ENCODE measurements at places on chromosomes 6 and 20.

GRCh38 chr20:46523108-46523507 is 9.7 kb upstream of the ZNF334 start:
- no peak for DNase-seq

DNA sequence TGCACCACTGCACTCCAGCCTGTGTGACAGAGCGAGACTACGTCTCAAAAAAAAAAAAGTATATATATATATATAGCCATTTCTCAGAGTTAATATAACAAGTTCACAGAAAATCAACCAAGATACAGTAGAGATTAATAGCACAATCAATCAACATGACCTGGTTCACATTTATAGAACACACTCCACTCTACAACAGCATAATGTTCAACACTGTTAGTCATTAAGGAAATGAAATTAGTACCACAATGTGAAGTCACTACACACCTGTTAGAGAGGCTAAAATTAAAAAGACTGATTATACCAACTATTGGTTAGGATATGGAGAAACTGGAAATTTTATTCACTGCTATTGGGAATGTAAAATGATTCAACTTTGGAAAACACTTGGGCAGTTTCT is 387.7 kb downstream of the QKI start:
- DNase-seq: no peak

DNA sequence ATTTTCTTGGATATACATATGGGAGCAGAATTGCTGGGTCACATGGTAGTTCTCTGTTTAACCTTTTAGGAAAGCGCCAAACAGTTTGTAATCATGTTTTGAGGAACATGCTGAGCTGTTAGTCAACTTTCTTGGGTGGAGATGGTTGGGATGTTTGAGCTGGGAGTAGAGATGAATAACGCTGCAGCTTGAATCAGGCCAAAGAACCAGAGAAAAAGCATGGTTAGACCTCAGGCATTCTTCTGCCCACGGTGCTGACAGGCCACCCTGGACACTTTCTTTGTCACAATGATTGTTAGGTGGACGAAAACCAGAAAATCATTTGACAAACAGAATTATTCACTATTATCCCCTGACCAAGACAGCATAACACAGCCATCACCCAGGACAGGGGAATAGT is 66.8 kb downstream of the PRDM1 start:
- DNase-seq: no peak

DNA sequence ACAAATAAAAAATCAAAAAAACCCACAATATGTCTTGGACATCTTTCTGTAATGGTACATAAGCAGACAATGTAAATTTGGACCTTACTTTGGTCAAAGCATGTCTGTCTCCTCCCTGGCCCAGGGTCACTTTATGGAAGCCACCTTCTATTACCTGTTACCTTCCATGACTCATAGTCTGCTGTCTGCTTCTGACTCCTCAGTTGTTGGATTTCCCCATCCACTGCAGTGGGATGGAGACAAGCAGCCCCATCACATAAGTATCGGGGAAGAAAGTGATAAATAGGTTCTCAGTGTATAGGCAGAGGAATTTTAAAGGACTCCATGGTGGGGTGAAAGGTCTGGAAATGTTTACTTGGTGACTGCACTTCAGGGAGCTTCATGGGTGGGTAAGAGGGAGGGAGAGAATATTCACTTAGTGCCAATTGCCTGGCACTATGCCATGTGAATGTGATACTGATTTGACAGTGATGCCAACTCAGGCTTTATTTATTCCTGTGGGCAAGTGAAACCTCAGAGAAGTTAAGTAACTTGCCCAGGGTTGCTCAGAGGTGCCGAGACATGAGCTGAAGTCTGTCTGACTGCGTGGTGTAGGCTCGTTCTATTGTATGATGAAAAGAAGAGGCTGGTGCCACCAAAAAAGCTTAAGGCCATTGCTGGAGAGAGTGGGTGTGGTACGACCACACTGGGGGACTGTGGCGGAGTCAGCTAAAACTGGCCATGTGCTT is 175.6 kb upstream of the RNF24 start:
- no peak for DNase-seq

GRCh38 chr20:9971746-9972145 is 63.0 kb upstream of the ANKEF1 start:
- DNase-seq: no peak

- no peak for DNase-seq
These were observed 29.9 kb upstream of the SYNCRIP start for GRCh38 chr6:85672623-85673022.

DNA sequence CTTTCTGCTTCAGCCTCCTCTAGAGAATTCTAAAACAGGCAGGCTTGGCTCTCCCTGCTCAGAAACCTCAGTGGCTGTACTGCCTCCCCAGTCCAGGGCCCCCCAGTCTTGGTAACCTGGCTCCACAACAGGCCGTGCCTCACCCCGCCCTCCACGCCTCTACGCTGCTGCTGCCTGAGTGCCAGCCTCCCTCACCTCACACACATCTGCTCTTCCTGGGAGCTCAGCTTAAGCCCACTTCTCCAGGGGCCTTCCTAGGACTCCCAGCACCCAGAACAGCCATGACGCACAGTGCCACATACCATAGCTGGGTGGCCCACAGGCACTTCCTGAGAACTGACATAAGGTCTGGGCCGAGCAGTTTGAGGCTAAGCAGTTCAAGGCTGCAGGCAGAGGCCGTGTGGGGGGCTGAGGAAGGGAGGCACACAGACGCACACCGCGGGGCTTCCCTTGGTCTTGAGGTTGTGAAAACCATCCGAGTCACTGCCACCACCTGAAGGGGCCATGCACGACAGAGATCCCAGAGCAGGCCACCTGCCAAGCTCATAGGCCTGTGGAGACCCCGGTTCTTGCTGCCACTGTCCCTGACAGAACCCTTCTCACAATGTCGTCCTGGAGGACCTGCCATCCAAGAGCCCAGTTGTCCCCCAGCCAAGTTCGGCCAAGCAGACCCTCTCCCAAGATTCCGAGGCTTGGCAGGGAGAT is 42.6 kb downstream of the DSTN start:
- DNase-seq: no peak

DNA sequence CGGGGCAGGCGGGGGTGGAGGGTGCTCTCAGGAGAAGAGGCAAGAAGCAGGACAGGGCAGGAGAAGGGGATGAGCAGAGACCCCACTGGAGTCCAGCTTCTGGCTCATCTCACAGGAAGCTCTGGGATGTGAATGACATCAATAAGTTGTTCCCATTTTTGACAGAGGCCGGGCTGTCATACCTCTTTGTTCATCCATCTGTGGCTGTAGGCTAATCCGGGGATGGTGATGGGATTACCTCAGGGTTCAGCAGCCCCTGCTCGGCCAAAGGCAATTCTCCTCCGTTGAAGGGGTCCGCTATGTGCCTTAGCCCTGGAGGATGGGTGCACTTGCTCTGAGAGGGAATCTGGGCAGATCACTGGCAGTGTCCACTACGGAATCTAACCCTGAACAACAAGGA is 3.3 kb upstream of the TMC2 start:
- no peak for DNase-seq

- DNase-seq: no peak
These were observed 142.7 kb upstream of the GGTLC1 start for GRCh38 chr20:24131281-24131680.

DNA sequence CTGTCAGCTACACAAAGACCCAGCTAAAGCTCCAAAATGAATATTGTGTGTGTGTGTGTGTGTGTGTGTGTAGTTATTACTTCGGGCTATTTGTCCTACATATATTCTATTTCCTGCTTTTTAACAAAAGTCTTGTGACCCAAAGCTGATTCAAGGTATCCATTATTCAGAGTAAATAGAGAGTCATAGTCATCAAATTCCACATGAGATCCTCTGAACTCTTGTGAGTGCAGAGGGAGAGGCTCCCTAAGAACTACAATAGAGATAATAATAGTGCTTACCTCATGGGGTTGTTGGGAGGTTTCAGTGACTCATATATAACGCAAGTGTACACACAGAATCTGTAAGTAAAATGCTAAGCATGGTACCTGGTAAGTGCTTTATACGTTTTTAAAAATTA is 95.6 kb upstream of the SHLD1 start:
- peak; percentile 19 for DNase-seq

DNA sequence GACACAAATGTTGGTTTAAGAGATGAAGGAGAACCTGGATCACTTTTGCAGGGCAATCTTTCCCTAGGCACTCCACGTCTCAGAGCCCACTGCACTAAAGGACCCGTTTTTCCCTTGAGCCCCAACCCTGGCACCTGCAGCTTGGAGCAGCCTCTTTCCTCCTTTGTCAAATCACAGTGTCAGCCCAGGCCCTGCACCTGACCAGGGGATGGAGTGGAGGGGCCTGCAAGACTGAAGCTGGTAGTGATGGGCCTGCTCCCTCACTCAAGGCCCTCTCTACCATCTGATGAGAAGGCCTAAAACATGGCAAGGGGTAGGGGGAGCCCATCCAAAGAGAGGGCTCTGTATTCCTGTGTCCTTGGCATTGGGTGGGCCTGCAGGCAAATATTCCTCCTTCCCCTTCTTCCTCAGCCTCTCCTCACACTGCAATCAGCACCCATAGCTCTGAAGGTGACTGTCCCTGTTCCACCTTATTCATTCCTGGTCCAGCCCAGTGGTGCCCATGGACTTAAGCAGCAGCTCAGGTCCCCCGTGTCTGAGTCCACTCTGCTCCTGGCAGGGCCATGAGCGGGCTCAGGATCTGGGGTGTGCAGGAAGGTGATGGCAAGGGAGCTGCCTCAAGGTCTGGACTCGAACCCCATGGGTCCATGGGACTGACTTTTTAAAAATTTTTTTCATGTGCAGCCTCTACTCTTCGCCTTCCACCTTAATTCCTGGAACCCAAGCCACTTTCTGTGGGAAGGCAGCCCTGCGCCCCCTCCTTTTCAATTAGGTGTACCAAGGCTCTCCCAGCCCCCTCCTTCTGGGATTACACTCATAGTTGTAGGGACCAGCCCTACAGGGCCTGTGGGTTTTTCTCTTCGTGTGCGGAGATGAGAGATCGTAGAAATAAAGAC is 6.7 kb downstream of the RAET1G start:
- DNase-seq: no peak

DNA sequence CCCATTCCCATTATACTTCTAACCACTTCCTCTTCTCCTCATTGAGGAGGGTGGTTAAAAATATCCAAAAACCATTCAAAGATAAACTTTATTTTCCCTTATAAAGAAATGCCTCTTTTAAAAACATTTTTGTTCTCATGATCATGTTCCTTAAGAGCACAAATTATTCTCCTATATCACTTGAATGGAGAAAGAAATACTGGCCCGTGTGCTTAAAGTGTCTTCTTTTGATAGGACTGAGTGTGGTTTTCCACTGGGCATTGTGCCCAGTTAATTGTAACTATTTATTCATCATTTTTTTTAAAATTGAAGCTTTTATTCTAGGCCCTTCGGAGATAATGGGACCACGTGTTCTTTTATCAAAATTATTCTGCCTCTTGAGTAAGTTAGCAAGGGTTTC is 871.5 kb downstream of the QKI start:
- DNase-seq: peak; percentile 16

GRCh38 chr6:335572-335971 is 43.3 kb downstream of the DUSP22 start:
- DNase-seq: no peak

DNA sequence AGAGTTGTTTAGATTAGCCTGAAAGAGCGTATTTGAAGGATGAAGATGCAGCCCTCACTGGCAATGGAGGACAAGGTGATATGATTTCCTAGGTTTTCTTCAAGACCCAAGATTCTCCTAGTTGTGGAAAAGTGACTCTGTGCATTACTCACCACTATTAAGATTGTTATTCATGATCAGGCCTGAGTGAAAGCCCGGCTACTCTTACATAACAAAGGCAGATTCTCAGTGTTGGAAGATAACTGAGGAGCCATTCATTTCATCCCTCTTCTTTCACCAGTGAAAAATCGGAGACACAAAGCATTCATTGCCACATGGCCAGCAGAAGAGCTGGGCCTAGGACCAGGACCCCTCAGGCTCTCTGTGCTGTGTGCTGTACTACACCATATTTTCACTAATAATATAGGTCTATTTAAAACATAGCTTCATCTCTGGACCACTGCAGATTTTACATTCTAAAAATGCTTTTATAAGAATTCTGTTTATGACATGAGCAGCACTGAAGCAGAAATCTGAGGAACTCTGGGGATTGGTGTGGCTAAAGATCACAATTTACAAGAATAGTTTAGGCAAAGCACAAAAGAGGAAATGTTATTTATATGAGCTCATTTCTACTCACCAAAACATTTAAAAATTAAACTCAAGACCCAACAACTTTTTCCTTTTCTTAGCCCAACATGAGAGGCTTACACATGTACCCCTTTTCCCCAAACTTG is 181.9 kb upstream of the CCN2 start:
- DNase-seq: no peak

DNA sequence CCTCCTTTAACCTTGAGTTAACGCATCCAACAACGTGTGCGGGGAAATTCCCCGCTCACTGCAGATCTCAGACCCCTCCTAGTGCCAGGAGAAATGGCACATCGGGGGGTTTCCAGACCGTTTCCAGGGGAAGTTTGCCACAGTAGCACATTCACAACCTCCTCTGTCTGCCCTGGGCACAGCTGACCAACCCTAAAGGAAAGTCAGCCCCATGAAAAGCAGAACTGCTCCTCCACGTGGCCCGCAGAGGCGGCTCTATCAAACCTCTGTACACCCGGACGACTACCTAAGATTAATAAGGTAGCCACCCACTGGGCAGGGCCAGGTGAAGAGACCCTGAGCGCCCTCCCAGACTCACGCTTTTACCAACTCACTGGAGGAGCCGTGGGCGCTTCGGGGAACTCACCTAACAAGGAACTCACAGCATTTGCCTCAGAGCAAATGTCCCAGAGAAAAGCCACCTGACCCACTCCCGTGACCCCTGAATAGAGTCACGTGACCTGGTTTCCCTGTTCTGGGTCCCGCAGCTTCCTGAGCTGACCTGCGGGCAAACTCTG is 93.1 kb downstream of the PRND start:
- DNase-seq: no peak

DNA sequence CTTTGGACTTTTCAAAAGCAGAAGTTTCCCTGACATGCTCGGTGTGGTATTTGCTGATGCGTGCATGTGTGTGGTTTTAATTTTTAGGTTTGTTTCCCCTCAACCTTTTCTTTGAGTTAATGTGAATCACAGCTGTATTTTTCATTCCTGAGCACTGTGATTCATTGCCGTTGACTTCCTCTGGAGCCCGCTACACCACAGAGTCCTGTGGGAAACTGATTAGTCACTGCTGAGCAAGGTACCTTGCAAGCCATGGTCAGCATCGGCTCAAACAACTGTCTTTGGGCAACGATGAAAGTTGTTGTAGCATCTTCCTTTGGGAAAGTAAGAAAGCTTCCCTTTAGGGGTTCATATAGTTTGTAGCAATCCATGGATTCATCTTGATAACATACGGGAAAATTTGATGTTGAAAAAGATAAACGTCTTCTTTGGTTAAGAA is 57.5 kb downstream of the RIN2 start:
- no peak for DNase-seq

- DNase-seq: no peak
These were observed 1.4 kb upstream of the HLA-G start for GRCh38 chr6:29826271-29826670.

GRCh38 chr6:38738261-38738660 is 23.1 kb downstream of the DNAH8 start:
- no peak for DNase-seq

GRCh38 chr20:61287583-61288275 is 35.7 kb downstream of the CDH4 start:
- DNase-seq: no peak

- DNase-seq: no peak
These were observed 78.4 kb upstream of the SLC22A23 start for GRCh38 chr6:3535033-3535775.

GRCh38 chr6:108684771-108685329 is 124.1 kb downstream of the FOXO3 start:
- DNase-seq: no peak

All from NCI-H1417 (cell line).